ENCODE measurements at places on chromosomes 1 and 21. TPM values are rescaled to one million over a fixed set of nuclear protein-coding genes. Genes with fewer than 3 reads are reported as not detected.

The SLC9A1 gene
- 1.5 TPM for total RNA-seq

The TIE1 gene
- total RNA-seq: 6.2 TPM

The ZSWIM5 gene
- 0.68 TPM for total RNA-seq

The CYP4B1 gene
- not detected for total RNA-seq

The FNDC10 gene
- total RNA-seq: 0.45 TPM

The TTC22 gene
- total RNA-seq: not detected

The CYB561D1 gene
- total RNA-seq: 3.2 TPM

The NBPF10 gene
- total RNA-seq: 1.9 TPM

The SYT2 gene
- total RNA-seq: not detected
